ENCODE measurements at places on chromosomes 6 and 20. TPM values are rescaled to one million over a fixed set of nuclear protein-coding genes. Genes with fewer than 3 reads are reported as not detected.

Gene OR2H1
- total RNA-seq: not detected

Gene C4B
- 420 TPM for total RNA-seq

Gene MOG
- not detected for total RNA-seq

Gene TNXB
- 273 TPM for total RNA-seq

Gene NFATC2
- 6.0 TPM for total RNA-seq

Gene RAB32
- 44.4 TPM for total RNA-seq

Gene HCK
- total RNA-seq: 47.4 TPM

Gene DEFB132
- total RNA-seq: 0.66 TPM

- H3K4me3 ChIP-seq: no peak overlapping the region
- no peaks in the 10 kb centered on the region for H3K4me1 ChIP-seq
- H3K27ac ChIP-seq: no peak overlapping the region
- no peak for DNase-seq
Measured at GRCh38 chr20:47551841-47552240, 50.2 kb downstream of the NCOA3 start.

- no peak for DNase-seq
Measured at GRCh38 chr20:20235681-20236080, 132.2 kb upstream of the INSM1 start.

- H3K27ac ChIP-seq: no peak overlapping the region
- H3K36me3 ChIP-seq: no peaks in the 10 kb centered on the region
- H3K27me3 ChIP-seq: no peaks in the 10 kb centered on the region
- no peak overlapping the region for H3K4me3 ChIP-seq
Measured at GRCh38 chr20:34171640-34172039, 59.6 kb upstream of the EIF2S2 start.

- no peaks in the 10 kb centered on the region for H3K27me3 ChIP-seq
- no peak overlapping the region for H3K4me3 ChIP-seq
- no peak overlapping the region for H3K27ac ChIP-seq
Measured at GRCh38 chr6:66865771-66866170, 1158.7 kb upstream of the EYS start.

DNA sequence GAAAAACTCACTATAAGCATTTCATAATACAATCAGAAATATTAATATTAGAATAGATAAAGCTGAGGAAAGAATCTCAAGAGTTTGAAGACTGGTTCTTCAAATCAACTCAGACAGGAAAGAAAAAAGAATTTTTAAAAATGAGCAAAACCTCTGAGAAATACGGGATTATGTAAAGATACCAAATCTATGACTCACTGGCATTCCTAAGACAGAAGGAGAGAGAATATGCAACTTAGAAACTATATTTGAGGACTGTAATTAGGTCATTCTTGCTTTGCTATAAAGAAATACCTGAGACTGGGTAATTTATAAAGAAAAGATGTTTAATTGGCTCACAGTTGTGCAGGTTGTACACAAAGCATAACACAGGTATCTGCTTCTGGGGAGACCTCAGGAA is 665.1 kb downstream of the RNF144B start:
- DNase-seq: no peak
- no peak overlapping the region for H3K4me3 ChIP-seq
- no peaks in the 10 kb centered on the region for H3K36me3 ChIP-seq
- H3K27me3 ChIP-seq: no peaks in the 10 kb centered on the region
- no peak overlapping the region for H3K27ac ChIP-seq

DNA sequence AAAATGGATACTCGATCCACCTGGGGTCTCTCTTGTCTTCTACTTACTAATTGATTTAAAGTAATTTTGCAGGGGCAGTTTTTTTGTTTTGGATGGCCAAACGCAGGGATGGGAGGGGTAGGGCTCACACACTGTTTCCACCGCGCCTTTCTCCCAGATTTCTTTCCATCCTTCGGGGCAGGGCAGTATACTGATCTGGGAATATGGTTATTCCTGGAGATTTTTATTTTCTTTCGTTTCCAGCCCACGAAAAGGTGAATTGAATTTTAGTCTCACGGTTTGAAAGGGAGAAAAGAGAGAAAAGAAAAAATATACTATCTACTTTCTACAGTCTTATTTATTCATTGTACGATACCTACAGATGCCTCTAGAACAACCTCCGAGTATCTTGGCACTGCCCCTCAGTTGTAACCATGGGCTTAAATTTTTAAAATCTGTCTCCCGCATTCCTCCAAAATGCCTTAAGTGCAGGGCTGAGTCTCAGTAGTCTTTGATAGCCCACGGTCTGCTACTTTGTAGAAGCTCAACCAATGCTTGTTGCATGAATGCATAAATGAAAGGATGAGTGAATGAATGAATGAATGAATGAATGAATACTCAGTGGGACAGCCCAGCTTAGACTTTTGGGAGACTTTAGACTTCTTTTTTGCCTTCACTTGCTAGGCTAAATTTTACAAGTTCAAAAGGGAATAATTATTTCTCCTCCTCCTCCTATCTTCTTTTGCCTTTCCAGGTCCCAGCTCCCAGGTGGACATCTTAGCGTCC is 18.1 kb upstream of the TRIM27 start:
- peaks cover 20% of the 10 kb centered on the region for H3K4me1 ChIP-seq
- H3K27ac ChIP-seq: no peak overlapping the region
- H3K36me3 ChIP-seq: no peaks in the 10 kb centered on the region
- DNase-seq: no peak
- H3K4me3 ChIP-seq: peak overlapping the region; percentile 58

DNA sequence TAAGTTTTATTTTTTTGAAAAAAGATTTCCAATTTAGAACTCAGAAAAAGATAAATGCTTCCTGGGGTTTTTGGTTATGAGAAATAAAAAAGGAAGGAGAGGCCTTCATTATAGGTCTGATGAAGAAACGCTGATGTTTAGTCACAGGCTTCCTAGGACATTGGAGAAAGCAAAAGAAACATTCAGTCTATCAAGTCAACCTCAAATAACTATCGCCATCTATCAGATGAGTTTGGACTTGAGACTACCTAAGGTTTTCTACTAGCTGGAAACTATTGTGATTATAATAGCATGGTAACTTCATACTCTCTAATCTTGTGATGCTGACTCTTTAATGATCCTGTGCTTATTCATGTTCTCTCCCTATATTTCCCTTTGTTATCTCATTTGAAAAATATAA is 171.3 kb downstream of the TPBG start:
- DNase-seq: no peak
- no peak overlapping the region for H3K27ac ChIP-seq
- no peak overlapping the region for H3K4me3 ChIP-seq
- no peaks in the 10 kb centered on the region for H3K4me1 ChIP-seq
- no peaks in the 10 kb centered on the region for H3K36me3 ChIP-seq

DNA sequence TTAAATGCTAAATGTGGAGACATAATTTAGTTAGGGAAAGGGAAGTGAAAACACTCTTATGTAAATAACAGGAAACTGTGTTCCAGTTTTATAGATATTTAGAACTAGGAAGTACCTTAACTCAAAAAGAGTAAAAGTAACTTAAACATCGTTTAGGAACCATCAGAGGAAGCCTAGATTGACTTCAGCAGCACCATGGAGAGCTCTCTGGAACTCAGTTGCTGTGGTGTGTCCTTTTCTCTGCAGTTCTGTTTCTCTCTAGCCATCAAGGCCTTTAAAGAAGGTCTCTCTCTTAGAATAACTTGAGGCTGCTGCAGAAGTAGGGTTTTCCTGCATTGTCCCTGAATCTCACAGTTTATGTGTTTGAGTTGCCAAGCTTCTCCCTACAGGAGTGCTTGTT is 26.9 kb downstream of the CLVS2 start:
- no peaks in the 10 kb centered on the region for H3K4me1 ChIP-seq
- no peak for DNase-seq
- H3K27ac ChIP-seq: no peak overlapping the region
- no peaks in the 10 kb centered on the region for H3K27me3 ChIP-seq

GRCh38 chr6:98769546-98769945 is 64.8 kb upstream of the POU3F2 start:
- no peak overlapping the region for H3K27ac ChIP-seq
- no peaks in the 10 kb centered on the region for H3K36me3 ChIP-seq
- H3K4me3 ChIP-seq: no peak overlapping the region
- DNase-seq: no peak
- no peaks in the 10 kb centered on the region for H3K4me1 ChIP-seq

GRCh38 chr20:34615477-34615876 is 57.0 kb downstream of the MAP1LC3A start:
- no peaks in the 10 kb centered on the region for H3K4me1 ChIP-seq
- peak overlapping the region; percentile 39 for H3K27ac ChIP-seq
- no peak overlapping the region for H3K4me3 ChIP-seq
- no peaks in the 10 kb centered on the region for H3K27me3 ChIP-seq
- no peaks in the 10 kb centered on the region for H3K36me3 ChIP-seq

- no peak for DNase-seq
- no peak overlapping the region for H3K4me3 ChIP-seq
- no peaks in the 10 kb centered on the region for H3K4me1 ChIP-seq
- no peaks in the 10 kb centered on the region for H3K36me3 ChIP-seq
- H3K27me3 ChIP-seq: peaks cover 4% of the 10 kb centered on the region
Measured at GRCh38 chr6:12345694-12346058, 55.5 kb downstream of the EDN1 start.

DNA sequence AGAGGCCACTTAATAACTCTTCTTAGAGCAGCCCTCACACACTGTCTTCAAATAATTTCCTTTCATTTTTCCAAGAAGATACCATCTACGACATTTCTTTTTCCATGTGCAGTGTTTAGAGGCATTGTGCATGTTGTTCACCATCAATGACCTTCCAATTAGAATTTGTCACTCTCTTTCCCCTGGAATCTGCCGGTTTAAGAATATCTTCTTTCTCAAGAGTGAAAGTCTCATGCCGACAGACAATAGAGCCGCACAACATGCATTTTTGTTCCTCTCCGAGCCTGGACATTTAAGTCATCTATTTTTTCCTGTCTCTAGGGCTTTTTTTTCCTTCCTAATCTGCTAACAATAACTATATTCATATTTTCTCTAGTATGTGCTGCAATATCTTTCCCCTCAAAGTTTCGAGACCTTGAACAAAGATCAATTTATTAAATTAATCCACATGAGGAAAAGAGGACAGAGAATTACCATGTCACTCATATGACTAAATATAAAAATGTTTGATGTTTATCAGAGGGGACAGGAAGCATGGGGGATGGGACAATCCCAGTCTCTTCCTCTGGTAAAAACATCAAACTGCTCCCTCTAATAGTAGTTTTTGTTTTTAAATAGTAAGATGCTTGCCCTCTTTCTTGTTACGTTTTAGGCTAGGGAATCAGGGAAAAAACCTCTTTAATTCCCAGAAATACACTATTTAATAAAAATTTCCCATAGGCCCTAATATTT is 893.4 kb downstream of the C6orf118 start:
- no peaks in the 10 kb centered on the region for H3K27me3 ChIP-seq
- no peak overlapping the region for H3K27ac ChIP-seq
- H3K4me1 ChIP-seq: peaks cover 6% of the 10 kb centered on the region
- no peaks in the 10 kb centered on the region for H3K36me3 ChIP-seq

GRCh38 chr6:3748208-3749066 is 3.1 kb downstream of the PXDC1 start:
- H3K27ac ChIP-seq: peak overlapping the region; percentile 94
- H3K4me1 ChIP-seq: no peaks in the 10 kb centered on the region
- H3K36me3 ChIP-seq: peaks cover 3% of the 10 kb centered on the region
- DNase-seq: peak; percentile 50
- peak overlapping the region; percentile 83 for H3K4me3 ChIP-seq

DNA sequence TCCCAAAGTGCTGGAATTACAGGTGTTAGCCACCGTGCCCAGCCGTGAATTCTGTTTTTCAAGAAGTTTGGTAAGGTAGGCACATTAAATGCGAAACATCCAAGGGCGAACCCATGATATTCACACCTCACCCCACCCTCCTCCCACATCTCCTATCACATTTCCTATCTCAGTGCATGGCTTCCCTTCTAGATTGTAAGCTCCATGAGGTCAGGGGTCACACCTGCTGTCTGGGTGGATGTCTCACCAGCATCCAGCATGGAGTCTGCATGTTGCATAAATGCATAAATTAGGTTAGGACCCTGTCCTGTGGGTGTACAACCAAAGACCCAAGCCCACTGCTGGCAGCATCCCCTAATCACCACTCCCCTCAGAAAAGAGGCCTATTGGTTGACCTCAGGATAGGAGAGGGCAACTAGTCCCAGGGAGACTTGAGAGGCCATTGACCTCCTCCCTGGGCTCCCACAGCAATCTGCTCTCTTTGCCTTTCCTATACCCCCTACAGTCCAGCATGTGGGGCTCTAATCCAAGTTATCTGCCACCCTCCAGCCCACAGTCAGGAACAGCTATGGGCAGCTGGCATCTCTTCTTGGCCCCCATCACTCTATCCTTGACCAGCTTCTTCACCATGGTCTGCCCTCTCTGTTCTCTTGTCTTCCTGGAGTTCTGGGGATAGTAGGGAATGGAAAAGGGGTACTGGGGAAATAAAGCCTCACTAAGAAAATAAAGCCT is 4.2 kb downstream of the PRRT1 start:
- H3K27ac ChIP-seq: no peak overlapping the region
- no peaks in the 10 kb centered on the region for H3K36me3 ChIP-seq
- no peak overlapping the region for H3K4me3 ChIP-seq
- H3K4me1 ChIP-seq: peaks cover 18% of the 10 kb centered on the region

DNA sequence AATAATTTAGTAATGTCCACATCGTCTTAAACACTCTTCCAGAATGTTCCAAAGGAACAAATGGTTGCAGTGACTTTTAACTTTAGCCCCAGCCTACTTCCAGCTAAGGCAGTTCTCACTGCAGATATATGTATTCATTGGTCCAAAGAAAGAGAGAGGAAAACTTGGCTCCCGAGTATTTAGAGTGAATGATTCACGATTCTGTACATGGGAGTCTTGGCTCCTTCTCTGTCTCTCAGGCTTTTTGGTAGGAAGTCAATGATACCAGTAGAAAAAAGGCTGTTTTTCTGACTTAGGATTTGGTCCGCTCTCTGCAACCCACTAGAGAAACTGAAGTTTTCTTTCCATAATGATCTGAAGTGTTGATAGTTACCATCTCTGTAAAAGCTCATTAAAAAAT is 38.6 kb downstream of the E2F3 start:
- H3K27me3 ChIP-seq: no peaks in the 10 kb centered on the region
- no peaks in the 10 kb centered on the region for H3K36me3 ChIP-seq
- H3K4me1 ChIP-seq: no peaks in the 10 kb centered on the region
- no peak overlapping the region for H3K4me3 ChIP-seq
- no peak overlapping the region for H3K27ac ChIP-seq

DNA sequence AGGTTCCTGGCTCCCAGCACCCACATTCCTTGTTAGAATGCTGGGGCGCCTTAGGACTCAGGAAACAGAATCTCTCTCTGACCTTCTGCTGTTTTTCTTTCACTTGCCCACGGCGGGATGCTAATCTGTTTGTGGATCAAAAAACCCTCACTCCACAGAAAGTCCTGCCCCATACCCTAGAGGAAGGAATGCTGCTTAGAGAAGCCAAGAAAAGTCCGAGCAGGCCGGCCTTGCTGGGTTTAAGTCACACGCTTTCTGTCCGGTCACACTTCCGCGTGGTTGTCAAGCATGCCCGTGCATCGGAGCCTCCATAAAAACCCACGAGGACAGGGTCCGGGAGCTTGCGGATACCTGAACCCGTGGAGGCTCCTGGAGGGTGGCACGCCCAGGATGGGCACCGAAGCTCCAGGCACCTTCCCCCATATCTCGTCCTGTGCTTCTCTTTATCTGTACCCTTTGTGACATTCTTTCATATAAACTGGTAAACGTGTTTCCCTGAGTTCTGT is 223.1 kb downstream of the NRN1 start:
- no peaks in the 10 kb centered on the region for H3K27me3 ChIP-seq
- DNase-seq: no peak
- H3K4me1 ChIP-seq: no peaks in the 10 kb centered on the region
- H3K4me3 ChIP-seq: no peak overlapping the region
